ENCODE measurements at places on chromosomes 11 and 22.
A peak's percentile ranks its signal among the peaks of the same experiment; 100 is the strongest.

GRCh38 chr11:73176145-73176873 is 34.2 kb upstream of the FCHSD2 start:
- DNase-seq = no peak

DNA sequence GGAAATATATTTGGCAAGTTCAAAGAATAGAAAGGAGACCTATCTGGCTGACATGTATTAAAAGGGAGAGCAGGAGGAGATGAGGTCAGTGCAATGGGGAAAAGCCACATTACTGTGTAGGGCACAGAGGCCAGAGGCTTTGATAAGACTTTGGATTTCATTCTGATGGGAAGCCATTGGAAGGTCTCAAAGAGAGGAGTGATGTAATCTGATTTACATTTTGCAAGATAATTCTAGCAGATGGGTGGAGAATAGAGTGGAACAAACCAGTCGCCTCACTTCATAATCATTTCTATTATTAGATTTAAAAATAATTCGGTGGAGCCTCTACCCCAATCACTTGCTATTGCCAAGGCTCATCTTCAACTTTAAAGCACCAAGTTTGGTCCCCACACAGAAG is 278.4 kb upstream of the ZC3H12C start:
- DNase-seq = no peak

DNA sequence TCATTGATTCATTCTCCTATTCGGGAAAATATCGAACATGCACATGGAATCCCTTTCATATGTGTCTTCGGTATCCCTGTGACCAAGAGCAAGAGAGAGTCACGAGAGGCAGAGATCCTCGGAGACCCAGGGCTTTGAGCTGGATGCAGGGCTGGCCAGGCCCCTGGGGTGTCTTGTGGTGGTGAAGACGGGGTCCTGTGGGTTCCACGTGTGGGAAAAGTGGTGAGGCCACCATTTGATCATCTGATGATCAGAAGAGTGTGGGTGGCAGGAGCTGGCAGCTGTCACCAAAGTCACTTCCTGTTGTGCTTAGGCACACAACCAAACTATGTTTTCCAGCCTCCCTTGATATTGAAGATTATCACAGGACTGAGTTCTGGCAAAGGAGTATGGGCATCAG is 94.0 kb downstream of the BRD1 start:
- DNase-seq = no peak

DNA sequence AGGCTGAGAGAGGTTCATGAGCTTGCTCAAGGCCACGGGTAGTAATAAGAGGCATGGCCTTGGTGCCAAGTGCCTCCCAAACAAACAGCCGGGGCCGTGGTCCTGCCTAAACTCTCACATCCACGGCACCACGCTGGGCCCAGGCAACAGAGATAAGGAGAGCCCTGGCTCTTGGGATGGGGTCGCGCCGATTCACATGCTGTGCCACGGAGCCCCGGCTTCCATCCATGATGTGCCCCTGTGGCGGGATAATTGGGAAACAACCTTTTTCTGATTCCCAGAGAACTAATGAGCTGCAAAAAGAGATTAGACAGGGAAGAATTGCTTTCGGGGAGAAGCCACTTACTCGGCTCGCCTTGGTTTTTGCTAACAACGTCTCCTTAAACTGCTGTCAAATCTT is 22.0 kb downstream of the TP53AIP1 start:
- DNase-seq = no peak

DNA sequence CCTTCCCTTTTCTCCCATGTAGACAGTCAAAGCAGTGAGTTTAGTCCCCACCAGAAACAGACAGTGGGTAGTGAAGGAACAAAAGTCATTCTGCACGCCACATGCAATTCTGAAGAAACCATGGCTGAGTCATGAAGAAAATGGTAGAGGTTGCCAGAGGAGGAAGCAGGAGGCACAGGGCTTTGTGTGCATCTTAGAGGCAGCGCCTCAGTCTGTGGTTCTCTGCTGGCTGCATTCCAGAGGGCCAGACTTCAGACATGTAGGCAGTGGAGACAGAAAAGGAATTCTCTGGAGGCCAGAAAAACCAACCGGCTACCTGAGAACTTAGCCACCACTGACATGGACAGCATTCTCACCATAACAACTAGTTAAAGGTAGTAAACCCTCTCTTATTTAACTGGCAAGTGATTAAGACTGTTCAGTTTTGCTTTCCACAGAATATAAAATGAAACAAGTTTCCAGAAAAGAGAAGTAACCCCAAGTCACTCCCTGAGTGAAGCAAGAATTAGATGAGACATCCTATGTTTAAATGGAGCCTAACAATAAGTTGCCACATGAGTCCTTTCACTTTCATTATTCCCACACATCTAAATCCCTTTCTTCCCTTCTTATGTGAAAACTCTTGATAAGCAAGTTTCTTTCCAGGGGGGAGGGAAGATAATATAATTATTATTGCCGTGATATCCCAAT is 556.1 kb downstream of the SOX6 start:
- DNase-seq = no peak

GRCh38 chr11:41175304-41175972 is 284.0 kb downstream of the LRRC4C start:
- DNase-seq = no peak

GRCh38 chr11:71171576-71171975 is 80.8 kb downstream of the SHANK2 start:
- no peak for DNase-seq

- peak; percentile 6 for DNase-seq
Observed at GRCh38 chr22:41914611-41915034, 251 bp downstream of the SHISA8 start.

DNA sequence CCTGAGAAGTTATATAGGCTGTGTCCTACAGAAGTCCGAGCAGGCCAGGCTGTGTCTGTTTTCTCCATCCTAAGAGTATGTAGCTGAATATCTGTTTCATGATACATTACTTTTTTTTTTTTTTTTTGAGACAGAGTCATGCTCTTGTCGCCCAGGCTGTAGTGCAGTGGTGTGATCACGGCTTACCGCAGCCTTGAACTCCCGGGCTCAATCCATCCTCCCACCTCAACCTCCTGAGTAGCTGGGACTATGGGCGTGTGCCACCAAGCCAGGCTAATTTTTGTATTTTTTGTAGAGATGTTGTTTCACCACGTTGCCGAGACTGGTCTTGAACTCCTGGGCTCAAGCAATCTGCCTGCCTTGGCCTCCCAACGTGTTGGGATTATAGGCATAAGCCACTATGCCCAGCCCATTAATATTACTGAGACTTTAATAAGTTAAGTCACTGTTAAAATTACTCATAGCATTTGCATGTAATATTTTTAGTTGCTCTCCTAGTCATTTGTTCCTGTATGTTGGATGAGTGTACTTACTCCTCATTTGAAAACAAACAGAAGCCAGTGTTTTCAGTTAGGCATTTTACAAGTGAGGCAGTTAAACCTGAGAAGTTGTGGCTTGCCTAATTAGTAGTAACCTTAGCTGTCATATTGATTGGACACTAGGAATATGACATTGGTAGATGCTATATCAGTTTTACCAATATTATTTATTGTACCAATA is 26.1 kb downstream of the DRG1 start:
- no peak for DNase-seq

- DNase-seq = no peak
Observed at GRCh38 chr11:86247608-86248007, 3.1 kb downstream of the EED start.

DNA sequence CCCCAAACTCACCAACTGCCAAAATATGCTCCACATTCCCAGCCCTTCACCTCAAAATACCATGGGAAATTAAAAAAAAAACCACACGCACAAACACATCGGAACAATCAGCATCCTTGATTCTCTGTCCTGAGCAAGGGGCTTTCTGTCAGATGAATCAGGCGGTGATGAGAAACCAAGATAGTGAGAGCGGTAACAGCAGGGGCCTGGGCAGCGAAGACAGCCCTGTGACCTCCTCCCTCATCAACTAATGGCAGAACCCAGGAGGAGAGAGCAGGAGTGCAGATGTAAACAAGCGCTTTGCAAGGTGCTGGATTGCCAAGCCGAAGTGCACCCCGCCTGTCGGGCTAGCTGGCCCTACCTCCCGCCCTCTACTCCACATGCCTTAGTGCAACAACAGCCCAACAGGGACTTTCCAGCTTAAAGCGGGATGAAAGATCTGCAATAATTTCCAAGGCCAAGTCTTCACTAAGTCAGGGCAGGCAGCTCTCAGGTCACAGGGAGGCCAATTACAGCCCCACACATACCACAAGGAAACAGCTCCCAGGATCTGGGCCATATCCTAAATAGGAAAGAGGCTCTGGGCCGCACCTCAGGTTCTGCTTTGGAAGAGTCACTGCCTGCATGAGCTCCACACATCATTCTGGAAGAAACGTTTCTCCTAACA is 72.2 kb upstream of the BID start:
- no peak for DNase-seq

DNA sequence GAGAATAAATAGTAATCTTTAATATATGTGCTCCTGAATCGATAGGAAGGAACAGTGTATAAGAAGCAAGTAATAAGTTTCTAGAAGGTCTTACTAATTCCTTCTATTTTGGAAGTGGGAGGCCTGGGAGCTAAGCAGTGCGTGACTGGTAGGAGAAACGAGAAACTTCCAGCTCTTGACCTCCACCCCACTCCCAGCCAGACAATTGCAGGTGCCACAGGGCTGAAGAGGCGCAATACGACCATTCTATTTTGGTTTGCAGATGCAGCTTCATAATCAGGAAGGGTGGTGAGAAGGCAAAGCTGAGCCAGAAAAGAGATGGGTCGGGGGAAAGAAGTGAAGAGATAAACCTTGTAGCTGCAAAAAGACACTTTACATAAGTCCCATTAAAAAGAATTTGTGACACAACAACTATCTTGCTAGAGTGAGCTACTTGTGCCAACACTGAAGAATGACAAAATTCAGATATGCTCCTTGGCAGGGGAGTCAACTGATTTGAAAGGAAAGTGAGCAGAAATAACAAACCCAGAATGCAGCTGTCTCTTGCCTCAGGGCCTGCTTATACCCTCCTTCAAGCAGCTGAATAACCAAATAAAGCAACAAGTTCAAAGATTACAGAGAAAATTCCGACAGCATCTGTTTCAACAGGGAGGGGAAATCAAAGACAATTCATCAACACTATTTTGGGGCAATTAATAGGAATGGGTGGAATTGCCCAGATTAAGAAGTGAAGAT is 35.1 kb downstream of the GRIA4 start:
- no peak for DNase-seq

- peak; percentile 68 for DNase-seq
Observed at GRCh38 chr11:134207538-134208239, 16.1 kb downstream of the NCAPD3 start.

- DNase-seq = no peak
Observed at GRCh38 chr22:46226577-46226976, 23.5 kb downstream of the CDPF1 start.

GRCh38 chr11:2869134-2869526 is 16.4 kb downstream of the CDKN1C start:
- DNase-seq = no peak

DNA sequence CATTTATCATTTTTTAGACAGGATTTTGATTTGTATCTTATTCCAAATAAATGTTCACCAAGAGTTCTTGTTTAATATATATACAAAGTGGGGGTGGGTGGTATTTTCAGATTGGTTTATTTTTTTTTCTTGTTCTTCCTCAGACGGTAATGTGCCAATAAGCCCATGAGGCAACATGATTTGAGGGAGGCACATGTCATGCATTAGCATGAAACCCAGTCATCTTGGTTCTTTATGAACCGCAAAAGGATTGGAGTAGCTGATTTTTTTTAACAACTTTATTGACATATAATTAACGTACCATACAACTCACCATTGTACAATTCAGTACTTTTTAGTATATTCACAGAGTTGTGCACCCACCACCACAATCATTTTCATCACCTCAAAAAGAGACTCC is 2.7 kb downstream of the BCL2L13 start:
- no peak for DNase-seq

- DNase-seq = no peak
Observed at GRCh38 chr11:115182282-115182955, 321.8 kb downstream of the CADM1 start.

- DNase-seq = no peak
Observed at GRCh38 chr11:79481795-79482194, 41.0 kb upstream of the TENM4 start.

GRCh38 chr22:38456841-38457699 is 2.1 kb upstream of the KCNJ4 start:
- no peak for DNase-seq

- no peak for DNase-seq
Observed at GRCh38 chr11:38553148-38553547, 1955.1 kb upstream of the RAG2 start.

DNA sequence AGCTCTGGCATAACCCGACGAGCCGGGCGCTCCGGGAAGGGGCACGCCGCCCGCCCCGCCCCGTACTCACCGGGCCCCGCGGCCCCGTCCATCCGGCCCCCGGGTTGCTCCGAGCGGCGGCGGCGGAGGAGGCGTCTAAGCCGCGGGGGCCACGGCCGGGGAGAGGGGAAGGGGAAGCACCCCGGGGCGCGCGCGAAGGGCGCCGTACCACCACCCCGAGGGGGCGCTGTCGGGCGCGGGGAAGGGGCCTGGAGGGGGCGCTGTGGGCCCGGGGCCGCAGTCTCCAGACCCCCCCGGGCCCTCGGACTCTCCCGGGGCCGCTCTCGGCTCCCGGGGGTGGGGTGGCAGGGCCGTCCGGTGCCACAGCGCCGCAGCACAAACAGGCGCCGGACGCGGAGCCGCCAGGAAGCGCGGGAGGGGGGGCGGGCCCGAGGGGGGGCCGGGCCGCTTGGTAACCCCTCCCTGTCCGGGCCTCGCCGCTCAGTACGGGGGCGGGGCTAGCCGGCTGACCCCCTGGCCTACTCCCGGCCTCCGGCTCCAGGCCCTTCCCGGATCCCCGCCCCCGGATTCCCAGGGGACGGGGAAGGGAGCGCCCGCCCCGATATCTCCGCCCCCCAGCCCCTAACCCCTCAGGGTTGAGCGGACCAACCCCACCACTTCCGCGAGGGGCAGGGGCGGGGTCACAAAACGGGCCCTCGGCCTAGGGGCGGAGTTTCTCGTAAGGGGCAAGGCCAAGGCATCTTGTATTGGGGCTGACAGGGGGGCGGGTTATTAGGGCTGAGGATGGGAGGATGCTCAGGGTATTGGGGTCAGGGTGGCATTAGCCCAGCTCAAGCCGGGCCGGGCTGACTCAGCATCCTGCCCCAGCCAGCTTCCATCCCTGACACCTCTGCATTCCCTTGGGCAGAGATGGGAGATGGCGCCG is at the start of the genes EML3 and ROM1:
TSS of gene EML3 (minus strand) at position 410 of the 925 bp plus-strand sequence. CDS start at position 92, 318 bp downstream.
TSS of gene ROM1 (plus strand) at position 892 of the 925 bp plus-strand sequence. CDS start at position 917, 25 bp downstream.
- DNase-seq = peak; percentile 86

DNA sequence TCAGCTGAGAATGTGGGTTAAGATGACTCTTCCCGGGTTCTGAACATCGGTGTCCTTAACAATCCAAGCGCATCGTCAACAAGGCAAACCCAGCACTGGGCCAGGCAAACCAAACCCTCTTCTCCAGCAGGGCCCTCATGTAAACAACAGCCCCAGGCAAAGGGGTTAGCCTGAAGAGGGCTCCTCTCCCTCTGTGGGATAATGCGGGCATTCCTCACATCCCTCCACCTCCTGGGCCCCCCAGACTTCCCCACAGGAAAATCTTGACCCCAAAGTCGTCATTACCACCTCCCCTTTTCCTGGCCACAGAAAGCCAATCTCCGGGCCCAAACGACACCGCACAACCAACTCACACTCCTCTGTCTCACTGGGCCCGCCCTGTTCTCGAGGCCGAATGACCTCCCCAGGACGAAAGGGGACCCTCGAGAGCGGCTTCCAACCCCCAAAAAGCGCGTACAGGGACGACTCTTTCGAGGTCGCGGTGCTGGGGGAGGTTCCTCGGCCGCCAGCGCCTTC is 566 bp downstream of the DDB1 start:
- peak; percentile 13 for DNase-seq

Data from endothelial cell (in vitro differentiated cells).